ENCODE measurements at places on chromosomes 1 and 21.

- DNase-seq: no peak
Measured at GRCh38 chr21:16943231-16943630, 569.6 kb upstream of the CXADR start.

- DNase-seq: no peak
Measured at GRCh38 chr1:35326246-35326866, 57.8 kb downstream of the ZMYM4 start.

GRCh38 chr1:221166559-221167318 lies 287.5 kb downstream of the HLX start:
- DNase-seq: no peak

DNA sequence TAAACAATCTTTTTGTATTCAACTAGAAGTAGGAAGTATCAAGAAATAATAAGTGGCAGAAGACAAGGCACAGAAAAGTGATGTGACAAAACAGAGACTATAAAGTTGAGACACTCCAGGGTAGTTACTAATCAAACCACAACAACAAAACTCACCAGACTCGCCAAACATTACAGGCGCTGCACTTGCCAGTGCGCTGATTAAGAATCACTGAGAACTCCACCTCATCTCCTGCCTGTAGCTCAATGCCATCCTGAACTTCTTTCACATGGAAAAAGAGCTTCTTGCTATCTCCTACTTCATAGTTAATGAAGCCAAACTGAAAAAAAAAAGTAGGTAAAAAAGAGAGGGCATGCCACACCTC lies 2.8 kb upstream of the NRAS start:
- DNase-seq: no peak

- no peak for DNase-seq
Measured at GRCh38 chr1:116392717-116393404, 19.8 kb downstream of the ATP1A1 start.

DNA sequence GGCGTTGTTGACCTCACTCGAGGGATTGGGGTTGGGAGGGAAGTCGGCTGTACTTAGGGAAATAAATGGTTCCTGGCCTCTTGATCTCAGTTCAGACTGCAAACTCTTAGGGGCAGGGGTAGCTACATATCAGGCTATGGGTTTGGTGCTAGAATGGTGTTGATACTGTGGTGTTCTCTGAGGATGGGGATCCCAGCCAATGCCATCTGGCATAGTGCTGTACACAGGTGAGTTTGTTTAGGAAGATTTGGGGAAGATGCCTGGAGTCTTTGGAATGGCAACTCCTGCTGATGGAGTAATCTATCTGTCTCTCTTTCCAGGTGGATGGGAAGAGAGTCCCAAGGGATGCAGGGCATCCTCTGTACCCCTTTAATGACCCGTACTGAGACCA lies 14.3 kb upstream of the NASP start:
- no peak for DNase-seq

GRCh38 chr21:40564318-40564717 lies 282.6 kb downstream of the DSCAM start:
- no peak for DNase-seq

GRCh38 chr1:12063141-12064072 lies at the start of gene TNFRSF8:
TNFRSF8 (plus strand) TSS chr1:12063303; CDS start chr1:12063599, 296 bp downstream.
- DNase-seq: no peak

GRCh38 chr1:117611121-117611601 lies 5.3 kb downstream of the TENT5C start:
- no peak for DNase-seq

DNA sequence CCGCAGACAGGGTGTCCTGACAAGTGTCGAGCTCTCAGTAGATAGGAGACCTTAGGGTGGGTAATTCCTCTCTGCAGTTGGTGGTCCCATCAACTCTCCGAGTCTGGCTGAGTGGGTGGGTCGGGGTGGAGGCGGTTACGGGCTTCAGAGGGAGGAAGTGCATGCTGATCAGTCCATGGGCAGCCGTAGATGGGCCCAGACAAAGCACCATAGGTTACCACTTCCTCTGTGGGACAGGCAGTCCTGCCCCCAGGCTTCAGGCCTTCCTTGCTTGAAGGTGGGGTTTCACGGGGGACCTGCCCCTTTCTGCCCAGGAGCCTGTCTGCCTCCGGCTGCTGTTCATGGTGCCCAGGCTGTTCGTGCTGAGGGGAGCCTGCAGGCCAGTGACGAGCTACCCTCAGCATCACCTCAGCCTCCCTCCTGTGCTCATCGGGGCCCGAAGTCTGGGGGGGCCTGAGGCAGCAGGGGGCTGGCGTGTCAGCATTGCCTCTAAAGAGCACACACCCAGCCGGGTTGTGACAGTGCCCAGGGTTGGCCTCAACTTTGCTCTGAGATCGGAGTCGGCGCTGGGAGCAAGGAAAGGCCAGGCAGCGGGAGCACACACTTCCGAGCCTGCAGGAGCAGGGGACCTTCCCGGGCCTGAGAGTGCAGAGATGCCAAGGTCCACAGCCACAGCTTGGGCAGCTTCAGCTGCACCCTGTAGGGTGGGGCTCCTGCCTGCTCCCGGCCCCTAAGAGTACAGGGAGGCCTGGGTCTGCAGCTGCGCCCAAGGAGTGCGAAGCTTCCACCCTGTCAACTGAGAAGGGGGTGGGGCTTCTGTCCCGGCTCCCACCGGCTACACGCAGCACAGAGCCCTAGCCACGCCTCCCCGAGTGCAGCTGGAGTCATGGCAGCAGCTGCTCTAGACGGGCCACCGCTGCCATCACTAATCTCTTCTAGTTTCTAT lies 225.4 kb upstream of the NRIP1 start:
- no peak for DNase-seq

GRCh38 chr1:75985827-75986226 lies 53.6 kb upstream of the ASB17 start:
- DNase-seq: no peak

DNA sequence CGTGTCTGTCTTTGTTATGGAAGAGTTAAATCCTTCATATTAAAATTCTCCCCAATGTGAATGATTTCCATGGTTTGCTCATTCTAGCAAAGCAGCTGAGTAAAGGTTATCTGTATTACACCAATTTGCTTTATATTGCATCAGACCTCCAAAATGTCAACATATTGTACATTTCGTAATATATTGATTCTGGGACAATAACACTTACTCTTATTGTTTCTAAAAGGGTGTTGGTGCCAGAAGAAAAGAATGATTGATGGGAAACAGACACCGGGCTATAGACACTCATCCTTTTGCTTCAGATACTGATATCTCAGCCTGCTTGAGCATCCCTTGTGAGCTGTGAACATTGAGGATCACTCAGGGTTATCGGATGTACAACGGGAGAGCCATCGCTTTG lies 7.0 kb downstream of the NTNG1 start:
- DNase-seq: no peak

DNA sequence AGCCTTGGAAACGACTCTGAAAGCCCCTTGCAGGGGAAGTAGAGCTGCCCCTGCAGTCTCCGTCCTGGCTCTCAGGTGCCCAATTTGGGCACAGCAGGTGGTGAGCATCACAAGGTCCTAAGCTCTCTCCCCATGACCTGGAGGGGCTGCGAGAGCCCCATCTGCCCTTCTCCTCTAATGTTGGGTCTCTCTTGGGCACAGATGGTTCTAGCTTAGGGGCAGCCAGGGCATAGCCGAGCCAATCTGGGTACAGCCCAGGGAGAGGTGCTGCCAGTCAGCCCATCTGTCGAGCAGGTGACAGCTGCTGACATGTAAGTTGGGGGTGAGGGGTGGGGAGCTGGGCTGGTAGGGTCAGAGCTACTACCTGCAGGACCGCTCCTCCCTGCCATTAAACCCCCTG lies 50.7 kb downstream of the SYT2 start:
- DNase-seq: no peak

- DNase-seq: no peak
Measured at GRCh38 chr1:196550731-196551130, 57.5 kb downstream of the KCNT2 start.

- DNase-seq: no peak
Measured at GRCh38 chr1:232368821-232369321, 261.1 kb downstream of the SIPA1L2 start.

- no peak for DNase-seq
Measured at GRCh38 chr1:31626223-31627207, 9.0 kb downstream of the HCRTR1 start.

- no peak for DNase-seq
Measured at GRCh38 chr1:177130451-177130945, 34.0 kb downstream of the ASTN1 start.

DNA sequence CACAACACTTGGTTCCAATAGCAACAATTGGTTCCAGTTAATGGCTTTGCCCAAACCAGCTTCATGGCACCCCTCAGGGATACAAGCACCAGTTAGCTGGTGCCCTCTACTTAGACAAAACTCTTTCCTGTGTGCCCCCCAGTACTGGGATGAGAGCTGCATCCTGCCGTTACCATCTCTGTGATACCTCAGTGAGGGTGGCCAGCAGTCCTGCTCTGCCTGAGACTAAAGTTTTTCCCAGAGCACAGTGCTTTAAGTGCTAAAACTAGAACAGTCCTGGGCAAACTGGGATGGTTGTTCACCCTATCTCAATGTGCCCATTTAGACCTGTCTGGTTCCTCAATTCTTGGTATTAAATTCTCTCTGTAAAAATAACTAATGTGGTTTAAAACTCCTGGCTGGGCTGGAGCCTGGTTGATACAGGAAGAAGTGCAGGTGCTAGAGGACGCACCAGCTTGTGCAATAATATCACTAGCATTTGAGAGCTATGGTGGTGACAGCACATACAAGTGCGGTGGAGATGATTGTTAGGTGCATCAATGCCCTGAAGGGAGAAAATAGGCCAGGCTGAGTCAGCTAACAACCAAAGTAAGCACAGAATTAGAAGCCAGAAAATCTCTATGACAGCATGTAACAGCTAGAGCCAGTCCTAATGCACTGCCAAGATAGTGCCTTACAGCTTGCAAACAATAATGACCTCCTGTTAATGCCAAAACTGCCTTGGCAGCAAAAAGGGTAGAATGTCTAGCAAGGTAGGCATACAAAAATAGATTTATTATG lies 179.8 kb upstream of the GALNT2 start:
- no peak for DNase-seq

DNA sequence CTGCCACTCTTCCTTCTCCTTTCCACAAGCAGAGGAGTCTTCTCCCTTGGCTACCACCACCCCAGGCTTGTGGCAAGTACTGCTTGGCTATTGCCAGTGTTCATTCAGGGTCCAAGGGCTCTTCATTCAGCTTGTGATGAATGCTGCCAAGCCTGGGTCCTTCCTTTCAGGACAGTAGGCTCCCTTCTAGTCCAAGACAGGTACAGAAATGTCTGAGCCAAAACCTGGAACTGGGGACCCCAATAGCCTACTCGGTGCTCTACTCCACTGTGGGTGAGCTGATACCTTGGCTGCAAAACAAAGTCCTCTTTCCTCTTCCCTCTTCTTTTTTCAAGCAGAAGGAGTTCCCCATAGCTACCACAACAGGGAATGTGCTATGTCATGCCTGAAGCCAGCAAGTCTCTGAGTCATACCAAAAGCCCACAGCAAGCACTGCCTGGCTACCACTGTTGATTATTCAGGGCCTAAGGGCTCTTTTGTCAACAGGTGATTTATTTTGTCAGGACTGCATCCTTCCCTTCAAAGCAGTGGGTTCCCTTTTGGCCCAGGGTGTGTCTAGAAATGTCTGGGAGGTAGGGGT lies 268.9 kb downstream of the HHAT start:
- no peak for DNase-seq

DNA sequence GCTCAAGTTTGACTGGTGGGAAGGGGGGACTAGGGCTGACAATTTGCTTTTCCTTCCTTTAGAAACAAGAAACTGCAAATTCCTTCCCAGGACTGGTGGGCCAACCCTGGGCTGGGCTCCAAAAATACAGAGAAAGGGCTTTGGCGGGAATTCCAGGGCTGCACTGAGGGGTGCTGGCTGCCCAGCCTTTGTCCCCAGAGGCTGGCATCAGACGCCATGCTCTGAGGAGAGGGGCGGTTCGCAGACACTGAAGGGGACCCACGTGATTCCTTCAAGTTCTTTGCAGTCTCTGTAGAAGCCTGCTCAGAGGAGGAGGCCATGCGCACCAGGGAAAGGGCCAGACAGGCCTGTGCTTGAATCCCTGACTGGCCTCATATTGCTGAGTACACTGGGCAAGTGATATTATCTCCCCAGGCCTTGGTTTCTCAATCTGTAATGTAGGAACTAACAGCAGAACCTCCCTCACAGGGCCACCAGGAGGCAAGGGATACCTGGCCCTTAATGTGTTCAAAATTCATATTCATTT lies 119.5 kb downstream of the EPHB2 start:
- DNase-seq: no peak

DNA sequence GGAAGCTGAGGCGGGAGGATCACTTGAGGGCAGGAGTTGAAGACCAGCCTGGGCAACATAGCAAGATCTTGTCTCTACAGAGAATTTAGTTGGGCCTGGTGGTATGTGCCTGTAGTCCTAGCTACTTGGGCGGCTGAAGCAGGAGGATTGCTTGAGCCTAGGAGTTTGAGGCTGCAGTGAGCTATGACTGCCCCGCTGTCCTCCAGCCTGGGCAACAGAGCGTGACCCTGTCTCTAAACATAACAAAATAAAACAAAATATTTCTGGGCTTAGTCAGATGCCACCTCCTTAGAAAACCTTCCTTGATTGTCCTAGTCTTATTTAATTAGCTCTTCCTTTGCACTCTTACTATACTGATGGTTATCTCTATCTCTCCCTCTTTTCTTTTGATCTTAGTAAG lies 8.5 kb downstream of the TGFB2 start:
- DNase-seq: no peak

DNA sequence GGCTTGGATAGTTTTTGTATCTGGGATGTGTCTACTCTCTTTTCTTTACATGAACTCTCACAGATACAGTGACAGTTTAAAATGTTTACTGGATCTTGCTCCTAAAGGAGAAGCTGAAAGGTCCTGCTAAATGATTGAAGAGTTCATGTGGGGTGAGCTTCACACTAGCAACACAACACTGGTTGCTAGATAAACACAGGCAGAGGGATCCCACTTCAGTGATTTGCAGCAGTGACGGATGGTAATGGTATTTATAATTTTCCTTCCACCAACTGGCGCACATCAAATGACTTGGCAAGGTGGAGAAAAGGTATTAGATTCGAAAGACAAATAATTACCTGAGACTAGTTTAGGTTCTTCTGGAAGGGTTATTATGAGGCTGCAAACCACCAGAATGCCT lies 270.2 kb downstream of the TBX15 start:
- no peak for DNase-seq

DNA sequence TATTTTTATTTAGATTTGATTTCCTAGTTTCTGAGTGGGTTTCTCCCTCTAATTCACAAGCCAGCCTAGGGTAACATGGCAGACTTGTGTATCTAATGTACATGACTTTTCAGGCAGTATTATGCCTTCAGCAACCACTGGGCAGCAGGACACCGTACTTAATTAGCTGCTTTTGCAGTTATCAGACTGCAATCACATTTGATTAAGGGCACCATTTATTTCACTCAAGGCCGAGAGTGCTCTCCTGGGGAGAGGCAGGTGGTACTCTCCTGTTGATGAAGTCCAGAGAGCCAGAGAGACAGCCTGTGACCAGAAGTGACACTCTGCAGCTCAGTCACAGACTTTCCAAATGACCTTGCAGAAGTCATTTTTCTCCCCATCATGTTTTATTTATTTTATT lies 18.7 kb downstream of the CYYR1 start:
- DNase-seq: no peak
